ENCODE measurements at places on chromosomes 3 and 15.

DNA sequence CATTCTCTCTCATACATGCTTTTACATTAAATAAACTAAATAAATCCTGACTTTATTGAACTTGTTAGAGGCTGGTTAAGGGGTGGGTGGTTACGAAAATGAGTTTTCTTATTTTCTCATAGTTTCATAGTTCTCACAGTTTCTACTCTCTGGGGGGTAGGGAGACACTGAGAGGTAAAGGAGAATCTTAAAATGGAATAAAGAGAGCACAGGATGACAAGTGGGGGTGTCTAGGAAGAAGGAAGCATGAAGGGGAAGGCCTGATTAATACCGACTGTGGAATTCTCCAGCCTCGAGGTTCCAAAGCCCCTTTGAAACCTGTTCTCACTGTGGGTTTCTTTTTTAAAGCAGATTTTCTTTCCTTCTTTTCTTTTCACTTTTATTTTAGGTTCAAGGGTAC lies 66.4 kb upstream of the TRA2B start:
- no peak for DNase-seq

GRCh38 chr3:57627976-57628375 lies 30.8 kb upstream of the ARF4 start:
- DNase-seq, result no peak

DNA sequence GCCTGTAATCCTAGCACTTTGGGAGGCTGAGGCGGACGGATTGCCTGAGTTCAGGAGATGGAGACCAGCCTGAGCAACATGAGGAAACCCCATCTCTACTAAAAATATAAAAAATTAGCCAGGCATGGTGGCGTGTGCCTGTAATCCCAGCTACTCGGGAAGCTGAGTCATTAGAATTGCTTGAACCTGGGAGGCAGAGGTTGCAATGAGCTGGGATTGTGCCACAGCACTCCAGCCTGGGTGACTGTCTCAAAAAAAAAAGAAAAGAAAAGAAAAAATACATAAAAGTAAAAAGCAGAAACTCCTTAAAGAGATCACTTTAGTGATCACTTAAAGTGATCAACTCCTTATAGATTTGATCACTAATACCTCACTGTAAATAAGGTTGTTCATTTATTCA lies 78.0 kb downstream of the GMPS start:
- no peak for DNase-seq

GRCh38 chr3:54574906-54575617 lies 352.8 kb downstream of the LRTM1 start:
- DNase-seq, result no peak

DNA sequence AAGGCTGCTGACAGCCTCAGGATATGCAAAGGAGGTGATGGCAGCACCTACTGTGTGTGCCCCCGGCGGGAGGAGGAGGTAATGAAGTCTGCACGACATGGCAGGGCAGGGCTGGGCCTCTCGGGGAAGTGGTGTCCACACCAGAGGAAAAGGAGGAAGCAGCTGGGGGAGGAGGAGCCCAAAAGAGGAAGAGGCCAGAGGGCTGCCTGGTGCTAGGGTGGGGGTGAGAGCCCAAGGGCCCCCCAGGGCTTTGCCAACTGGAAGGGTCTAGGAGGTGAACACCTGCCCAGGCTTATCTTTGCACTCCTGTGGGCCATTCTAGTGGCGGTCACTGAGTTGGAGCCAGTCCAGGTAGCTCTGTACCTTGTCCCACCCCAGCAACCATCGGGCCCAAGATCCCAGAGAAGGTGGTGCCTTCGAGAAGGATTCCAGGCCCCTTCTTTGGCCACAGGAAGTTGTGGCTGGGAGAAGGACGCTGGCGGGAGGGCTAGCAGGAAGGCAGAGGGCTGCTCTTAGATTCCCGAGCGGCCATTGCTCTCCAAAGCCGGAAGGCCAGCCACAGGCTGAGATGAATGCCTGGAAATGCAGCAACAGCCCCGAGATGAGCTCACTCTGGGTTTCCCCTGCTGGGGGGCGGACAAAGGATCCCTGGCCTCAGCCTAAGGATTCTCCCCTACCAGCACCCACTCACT lies 7.0 kb downstream of the GNAI2 start:
- peak; percentile 63 for DNase-seq

- no peak for DNase-seq
Measured at GRCh38 chr15:64566629-64567427, 106.5 kb downstream of the ZNF609 start.

DNA sequence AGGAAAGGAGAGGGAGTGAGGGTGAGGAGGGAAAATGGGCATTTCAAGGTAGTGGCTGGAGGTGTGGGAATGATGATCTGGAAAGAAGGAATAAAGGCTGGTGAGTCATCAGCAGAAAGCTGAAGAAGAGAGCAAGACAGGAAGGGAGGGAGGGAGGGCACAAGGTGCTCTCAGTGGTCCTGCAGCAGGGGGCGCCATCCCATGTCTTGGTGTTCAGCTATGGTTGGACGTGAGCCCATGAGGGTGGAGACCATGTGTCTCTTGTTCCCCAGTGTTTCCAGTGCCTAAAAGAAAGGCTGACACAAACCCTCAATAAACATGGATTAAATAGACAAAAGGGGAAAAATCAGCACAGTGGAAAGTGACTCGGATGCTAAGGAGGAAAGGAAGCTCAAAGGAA lies 228.5 kb downstream of the NTRK3 start:
- no peak for DNase-seq

GRCh38 chr3:152817400-152817799 lies 17.5 kb upstream of the P2RY1 start:
- DNase-seq, result no peak

GRCh38 chr15:90402223-90402622 lies 14.2 kb downstream of the IQGAP1 start:
- no peak for DNase-seq

DNA sequence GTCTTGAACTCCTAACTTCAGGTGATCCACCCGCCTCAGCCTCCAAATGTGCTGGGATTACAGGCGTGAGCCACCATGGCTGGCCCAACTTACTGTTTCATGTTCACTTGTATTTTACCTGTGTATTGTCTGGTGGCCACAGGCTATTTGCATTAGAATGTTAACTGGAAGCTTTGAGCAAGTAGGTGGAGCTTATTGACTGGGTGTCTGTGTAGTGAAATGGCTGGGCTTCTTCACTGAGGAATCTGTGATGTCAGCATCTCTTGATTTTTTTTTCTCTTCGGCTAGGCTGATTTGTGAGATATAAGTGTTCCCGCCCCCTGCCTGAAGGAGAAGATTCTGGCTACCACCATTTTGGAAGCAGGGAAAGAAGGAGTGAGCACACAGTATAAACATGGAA lies 237.8 kb upstream of the PEX5L start:
- DNase-seq, result no peak

DNA sequence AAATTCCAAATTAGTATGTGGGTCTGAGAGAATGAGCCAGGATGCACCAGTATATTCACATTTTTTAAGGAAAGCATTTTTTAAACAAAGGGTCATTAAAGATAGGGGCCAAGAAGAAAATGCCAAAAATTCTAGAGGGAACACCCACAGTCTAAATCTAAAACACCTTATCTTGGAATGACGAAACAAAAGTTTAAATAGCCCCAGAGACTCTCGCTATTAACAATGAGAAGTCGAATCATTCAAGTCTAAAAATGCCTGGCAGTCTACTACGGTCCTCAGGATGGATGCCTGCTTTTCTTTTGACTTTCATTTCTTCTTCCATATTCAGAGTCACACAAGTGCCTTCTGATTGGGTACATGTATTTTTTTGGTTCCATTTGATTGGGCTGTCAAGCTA lies 66.3 kb downstream of the SSUH2 start:
- DNase-seq, result no peak

DNA sequence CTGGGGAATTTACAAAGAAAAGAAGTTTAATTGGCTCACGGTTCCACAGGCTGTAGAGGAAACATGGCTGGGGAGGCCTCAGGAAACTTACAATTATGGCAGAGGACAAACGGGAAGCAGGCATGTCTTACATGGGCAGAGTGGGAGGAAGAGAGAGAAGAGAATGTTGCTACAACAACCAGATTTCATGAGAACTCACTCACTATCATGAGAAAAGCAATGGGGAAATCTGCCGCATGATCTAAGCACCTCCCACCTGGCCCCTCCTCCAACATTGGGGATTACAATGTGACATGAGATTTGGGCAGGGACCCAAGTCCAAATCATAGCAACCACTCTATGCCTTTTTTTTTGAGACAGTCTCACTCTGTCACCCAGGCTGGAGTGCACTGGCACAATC lies 28.8 kb downstream of the PCNP start:
- no peak for DNase-seq

DNA sequence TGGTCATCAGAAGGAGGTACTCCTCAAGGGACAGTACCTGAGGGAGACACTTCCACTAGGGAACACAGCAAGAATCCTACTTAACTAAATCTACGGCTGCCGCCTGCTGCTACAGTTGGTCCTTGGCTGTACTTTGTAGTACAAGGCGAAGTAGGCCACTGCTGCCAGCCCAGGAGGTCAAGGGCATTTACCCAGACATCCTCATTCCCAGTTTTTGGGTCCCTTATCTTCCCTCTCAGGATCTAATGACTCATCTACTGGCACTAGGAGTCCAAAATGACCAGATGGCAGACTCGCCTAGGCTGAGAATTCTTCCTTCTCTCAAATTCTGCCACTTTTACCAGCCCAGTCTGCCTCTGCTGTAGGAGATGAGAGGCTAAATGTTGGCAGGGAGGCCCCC lies 27.1 kb upstream of the LAMP3 start:
- DNase-seq, result no peak

GRCh38 chr15:80093854-80094418 lies 34.5 kb downstream of the ZFAND6 start:
- no peak for DNase-seq

DNA sequence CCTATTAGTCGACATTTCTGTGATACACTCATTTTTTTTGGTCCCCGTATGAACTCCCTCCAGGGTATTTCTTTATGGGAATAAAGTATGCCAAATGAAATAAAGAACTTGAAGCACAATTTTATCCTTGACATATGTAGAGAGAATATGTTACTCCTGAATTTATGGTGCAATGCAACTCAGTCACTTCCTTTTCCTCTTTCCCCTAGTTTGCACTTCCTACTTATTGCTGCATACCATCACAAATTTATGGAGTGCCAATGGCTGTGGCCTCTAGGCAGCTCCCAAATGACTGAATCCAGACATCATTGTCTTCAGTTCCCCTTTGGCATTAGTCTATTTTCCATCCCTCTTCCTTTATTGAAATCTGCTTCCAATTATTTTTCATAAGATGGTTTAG lies 403.5 kb downstream of the FHIT start:
- no peak for DNase-seq

DNA sequence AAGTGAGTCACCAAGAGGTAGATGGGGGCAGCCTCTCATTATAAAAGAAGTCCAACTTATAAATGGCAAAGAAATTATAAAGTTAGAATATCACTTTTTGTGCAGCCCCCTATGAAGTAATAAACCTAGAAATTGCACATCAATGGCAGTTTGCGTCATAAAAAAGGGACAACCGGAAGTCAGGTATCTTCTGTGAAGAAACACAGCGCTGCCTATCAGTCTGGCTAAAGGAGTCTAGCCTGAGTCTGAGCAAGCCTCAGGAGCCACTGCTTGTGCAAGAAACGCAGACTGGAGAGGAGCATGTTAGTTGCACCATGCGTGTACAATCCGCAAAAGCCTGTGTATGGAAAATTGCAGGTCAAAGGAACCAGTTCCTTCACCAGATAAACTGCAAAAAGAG lies 178.4 kb downstream of the ARRDC4 start:
- DNase-seq, result no peak

DNA sequence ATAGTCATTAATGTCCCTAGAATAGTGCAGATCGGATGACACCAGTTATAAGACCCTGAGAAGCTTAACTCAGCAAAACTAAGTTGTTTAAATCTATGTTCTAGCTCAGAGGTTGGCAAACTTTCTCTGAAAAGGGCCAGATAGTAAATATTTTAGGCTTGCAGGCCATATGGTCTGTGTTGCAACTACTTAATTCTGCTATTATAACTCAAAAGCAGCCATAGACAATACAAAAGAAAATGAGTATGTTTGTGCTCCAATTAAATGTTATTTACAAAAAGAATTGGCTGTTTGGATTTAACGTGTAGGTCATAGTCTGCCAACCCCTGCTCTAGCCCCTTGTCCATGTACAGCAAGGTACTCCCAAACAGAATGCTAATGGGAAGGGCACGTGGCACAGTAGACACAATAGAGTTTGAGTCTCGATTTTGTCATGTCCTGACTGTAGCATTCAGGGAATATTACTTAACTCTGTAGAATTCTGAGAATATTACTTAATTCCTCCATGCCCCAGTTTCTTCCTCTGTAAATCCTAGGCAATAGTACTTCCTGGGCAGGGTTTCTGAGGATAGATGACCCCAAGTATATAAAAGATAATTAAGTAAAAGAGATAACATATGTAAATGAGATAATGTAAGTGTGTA lies 70.5 kb upstream of the ATP2C1 start:
- DNase-seq, result no peak

DNA sequence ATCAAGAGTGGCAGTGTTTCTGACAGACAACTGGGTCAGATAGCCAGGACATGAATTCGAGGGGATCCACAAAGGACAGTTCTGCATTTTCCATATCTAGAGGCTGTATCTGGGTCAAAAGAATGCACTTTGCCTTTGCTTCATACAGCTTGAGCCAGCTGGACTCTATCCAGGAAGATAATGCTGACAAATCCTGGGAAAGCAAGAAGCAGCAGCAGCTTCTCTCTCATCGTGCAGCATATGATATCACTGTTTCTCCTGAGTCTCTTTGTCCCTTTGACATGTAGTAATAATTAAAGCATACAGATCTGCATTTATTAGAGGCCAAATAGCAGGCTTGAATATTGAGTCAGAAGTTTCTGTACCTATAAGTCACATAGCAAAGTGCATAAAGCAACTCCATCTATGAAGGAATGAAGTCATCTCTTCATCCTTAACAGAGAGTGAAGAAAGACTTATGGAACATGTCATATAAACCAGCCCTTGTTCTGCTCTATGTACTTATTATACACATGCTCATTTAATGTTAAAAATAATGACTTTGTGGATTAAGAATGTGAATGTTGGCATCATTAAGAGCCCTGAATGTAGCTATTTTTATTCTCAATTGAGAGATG lies 236.8 kb upstream of the GBE1 start:
- DNase-seq, result no peak

GRCh38 chr3:147422196-147422595 lies 13.0 kb downstream of the ZIC1 start:
- no peak for DNase-seq

DNA sequence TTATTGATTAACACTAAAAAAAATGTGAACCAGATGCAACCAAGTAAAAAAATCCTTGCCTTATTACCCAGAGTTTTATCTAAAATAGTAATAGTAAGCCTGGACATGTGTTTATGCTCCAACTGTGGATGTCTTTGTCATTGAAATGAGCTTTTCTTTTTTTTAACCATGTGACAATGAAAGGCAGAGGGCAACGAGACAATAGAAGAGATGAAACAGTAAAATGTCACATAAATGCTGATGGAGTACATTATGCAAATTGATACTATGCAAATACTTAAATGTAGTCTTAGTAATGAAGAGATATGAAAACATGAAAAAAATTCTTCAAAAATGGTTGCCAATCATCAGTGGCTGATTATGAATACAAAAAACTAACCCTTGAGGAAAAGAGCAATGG lies 20.5 kb upstream of the CHMP2B start:
- DNase-seq, result no peak
